BE2C (cell line): ENCODE measurements at places on chromosomes 5 and 9.

GRCh38 chr9:93978551-93978950 is 23.4 kb upstream of the BARX1 start:
- no peak for DNase-seq

DNA sequence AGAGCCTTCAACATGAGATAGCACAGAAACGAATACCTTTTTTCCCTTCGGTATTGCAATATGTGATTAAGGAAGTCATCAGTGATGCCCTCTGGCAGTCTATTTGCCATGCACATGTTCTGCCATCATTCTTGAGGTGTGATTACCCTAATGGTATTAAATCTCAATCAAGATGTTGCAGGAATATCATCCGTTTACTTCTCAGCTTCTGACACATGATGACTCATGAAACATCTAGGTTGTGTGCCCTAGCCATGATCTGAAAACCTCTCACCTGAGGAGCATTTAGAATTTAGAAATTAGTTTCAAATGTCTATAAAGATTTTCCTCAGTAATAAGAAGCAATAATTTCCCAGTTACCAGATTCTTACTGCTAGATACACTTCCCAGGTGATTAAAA is 209.1 kb downstream of the ADGRV1 start:
- no peak for DNase-seq

- DNase-seq = no peak
Measured at GRCh38 chr9:3177936-3178335, 334.0 kb upstream of the PUM3 start.

DNA sequence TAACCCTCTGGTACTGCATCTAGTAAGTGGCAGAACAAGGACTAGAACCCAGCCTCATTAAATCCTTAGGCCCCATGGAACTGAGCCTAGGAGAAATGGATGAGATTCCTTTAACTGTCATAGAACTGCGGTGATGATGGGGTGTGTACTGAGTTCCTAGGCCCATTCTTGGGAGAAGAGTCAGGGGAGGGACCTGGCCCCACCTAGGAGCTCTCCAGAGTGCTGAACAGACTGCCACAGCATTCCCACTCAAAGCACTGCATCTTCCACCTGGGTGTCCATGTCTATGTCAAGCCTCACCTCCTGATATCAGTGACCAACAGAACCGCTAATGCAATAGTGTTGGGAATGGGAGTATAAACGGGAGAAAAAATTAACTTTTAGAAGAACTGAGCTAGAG is 36.6 kb downstream of the TTLL11 start:
- DNase-seq = no peak

- no peak for DNase-seq
Measured at GRCh38 chr9:136482046-136482792, 621 bp downstream of the SEC16A start.

DNA sequence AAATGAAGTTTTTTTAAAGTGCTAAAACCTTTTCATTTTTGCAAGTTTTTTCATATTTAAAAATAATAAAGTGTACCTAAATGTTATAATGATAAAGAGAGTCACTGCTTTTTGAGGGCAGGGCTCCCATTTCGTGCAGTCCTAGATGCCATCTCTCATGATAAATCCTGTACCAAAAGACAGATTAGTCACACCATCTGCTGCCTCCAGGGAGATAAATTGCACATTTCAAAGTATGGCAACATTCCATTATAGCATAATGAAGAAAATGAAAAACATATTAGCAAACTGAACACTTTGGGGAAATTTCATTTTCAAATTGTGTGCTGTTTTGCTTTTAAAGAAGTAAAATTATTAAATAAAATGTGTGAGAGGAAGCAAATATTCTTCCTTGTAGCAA is 257.2 kb downstream of the KIAA0825 start:
- DNase-seq = no peak

- no peak for DNase-seq
Measured at GRCh38 chr9:24620741-24621140, 75.0 kb upstream of the IZUMO3 start.

DNA sequence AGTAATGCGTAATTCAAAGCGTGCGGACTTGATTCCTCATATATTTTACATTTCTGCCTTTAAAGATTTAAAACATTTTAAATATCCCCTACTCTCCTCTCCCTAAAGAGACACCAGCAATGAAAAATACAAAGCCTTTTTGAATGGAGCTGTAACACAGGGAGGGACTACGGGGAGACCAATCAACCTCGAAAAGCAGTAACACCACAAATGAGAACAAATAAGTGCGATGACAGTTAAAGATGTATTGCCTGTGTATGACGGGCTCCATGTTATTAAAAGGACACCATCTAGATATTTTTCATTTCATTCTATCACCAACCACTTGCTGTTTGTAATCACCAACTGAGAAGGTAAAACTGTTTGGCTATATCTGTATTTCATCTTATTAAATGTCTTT is 230.3 kb upstream of the TBCA start:
- DNase-seq = no peak

- DNase-seq = no peak
Measured at GRCh38 chr5:33072726-33073125, 361.6 kb downstream of the NPR3 start.

DNA sequence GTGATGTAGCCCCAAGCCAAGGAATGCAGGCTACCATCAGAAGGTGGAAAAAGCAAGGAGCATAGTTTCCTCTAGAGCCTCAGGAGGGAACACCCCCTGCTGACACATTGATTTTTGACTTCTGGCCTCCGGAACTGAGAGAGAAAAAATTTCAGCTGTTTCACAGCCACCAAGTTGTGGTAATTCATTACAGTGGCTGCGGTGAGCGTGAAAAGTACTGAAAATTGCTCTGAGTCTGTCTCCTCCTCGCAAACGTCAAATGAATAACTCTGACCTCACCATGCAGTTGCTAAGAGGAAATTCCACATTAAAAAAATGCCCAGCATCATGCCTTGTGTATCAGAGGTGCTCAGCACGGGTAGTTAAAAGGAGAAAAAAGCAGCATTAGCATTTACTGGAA is 277.9 kb upstream of the MSX2 start:
- no peak for DNase-seq

GRCh38 chr9:29717631-29718030 is 2144.3 kb upstream of the C9orf72 start:
- no peak for DNase-seq
